ENCODE measurements at places on chromosomes 16 and 17.

GRCh38 chr16:14071576-14072271, 605 bp downstream of the MRTFB start:
- no peak for DNase-seq

GRCh38 chr17:32822996-32823395, 53.9 kb downstream of the MYO1D start:
- no peak for DNase-seq

DNA sequence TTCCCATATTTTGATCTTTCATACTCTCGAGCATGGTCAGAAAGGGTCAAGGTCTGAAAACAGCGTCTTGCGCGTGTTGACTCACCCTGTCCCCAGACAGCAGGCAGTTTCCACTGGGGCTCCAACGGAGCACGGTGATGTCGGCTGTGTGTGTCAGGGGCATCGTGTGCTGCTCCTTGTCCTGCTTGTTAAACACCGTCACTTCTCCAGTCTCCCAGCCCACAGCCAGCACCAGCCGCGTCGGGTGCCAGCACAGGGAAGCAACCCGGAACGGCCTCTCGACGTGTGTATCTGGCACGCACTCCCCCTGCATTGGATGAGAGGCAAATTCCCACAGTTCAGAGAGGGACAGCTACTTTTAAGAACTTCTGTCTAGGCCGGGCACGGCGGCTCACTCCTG, 9.6 kb downstream of the IFT140 start:
- DNase-seq, result no peak

DNA sequence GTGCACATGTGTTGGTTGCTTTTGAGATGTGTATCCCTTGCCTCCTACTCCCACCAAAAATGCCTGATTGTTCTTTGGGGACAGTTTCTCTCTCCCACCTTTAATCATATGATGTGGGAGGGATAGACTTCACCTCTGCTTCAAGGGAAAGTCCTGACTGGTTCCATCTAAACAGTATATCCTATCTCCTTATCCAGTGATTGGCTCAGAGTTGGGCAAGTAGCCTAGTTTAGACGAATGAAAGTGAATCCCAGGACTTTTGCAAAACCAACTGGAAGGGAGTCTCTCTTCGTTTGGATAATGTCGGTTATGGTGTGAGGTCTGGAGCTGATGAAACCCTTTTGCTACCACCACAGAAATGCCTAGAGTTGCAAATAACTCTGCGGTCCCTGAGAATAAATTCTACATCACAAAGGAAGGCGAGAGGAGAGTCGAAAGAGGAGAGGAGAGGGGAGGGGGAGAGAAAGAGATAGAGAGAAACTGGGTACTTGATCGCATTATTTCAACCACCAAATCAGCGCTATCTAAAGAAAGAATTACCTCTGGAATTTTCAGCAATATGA, 77.1 kb upstream of the SALL1 start:
- DNase-seq, result no peak

- DNase-seq, result no peak
These were observed 92.7 kb upstream of the CDH5 start for GRCh38 chr16:66273644-66274334.

DNA sequence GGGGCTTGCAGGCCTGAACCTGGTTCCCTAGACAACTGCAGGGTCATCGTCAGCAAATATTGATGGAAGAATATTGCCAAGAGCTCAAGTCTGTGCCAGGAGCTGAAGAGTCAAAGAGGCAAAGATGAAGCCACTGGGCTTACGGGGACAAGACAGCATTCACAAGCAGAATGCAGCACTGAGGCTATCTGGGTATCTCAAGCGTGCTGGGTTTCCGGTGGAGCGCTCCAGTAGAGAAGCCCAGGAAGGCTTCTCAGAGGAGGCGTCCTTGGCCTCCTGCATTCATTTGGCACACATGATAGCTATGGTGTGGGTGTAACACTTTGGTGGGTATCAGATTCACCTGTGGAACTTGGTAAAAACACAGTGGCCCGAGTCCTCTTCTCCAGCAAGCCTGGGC, 2.9 kb downstream of the FADS6 start:
- no peak for DNase-seq

GRCh38 chr17:77640916-77641605, 317.4 kb upstream of the TNRC6C start:
- DNase-seq, result no peak

GRCh38 chr16:63613701-63614100, 1508.2 kb downstream of the CDH11 start:
- no peak for DNase-seq

DNA sequence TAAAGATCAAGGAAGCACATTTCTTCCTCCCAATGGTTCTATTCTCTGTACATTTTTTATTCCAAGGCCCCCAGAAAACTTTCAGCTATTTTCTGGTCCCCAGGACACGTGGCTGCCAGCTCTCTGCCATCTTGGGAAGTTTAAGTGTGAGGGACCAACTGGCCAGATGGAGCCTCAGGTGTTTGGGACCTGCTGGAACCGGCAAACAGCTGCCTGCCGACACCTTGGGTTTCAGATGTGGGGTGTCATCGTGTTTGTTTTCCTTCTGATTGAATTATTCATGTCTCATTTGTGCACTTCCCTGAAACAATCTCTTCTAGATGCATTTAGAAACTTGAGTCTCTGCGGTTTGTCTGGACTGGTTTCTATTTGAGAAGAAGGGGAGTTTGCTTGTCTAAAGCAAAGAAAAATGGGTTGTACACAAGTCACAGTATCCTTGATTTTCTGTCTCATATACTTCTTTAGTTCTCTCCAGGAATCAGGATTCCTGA, 386.5 kb downstream of the SLC39A11 start:
- DNase-seq, result no peak

DNA sequence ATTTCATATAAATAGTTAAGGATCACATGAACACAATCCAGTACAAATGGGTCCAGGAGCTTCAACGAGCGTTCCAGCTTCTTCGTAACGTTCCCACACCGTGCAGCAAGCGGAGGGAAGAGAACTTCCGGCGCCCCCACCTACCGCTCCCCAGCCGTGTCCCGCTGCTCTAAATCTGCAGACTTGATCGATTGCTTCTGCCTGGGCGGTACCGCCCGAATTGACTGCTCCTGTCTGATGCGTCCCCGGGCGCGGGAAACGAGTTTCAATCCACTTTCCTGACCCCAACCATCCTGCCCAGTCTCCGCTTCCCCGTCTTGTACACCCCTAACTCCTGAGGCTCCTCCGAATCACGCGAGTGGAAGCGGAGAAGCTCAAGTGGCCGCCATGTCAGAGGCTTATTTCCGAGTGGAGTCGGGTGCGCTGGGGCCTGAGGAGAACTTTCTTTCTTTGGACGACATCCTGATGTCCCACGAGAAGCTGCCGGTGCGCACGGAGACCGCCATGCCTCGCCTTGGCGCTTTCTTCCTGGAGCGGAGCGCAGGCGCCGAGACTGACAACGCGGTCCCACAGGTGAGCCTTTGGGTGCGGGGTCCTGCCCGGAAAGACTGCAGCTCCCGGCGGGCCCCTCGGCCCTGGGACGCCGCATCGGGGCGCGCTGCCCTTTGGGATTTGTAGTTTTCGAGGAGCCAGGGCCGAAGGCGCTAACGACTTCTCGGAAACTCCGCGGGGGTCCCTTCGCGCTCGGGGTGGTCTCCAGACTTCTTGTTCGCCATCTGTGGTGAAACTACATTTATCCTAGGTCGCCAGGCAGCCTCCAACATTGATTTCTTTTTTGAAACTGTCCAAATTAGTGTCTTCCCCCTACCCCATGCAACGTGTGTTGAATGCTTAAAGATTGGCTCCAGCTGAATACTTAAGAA, at the start of gene GINS3:
Gene GINS3 (plus strand): TSS at position 257 of the 923 bp plus-strand sequence. CDS start 131 bp downstream, at position 388.
- peak; percentile 58 for DNase-seq

DNA sequence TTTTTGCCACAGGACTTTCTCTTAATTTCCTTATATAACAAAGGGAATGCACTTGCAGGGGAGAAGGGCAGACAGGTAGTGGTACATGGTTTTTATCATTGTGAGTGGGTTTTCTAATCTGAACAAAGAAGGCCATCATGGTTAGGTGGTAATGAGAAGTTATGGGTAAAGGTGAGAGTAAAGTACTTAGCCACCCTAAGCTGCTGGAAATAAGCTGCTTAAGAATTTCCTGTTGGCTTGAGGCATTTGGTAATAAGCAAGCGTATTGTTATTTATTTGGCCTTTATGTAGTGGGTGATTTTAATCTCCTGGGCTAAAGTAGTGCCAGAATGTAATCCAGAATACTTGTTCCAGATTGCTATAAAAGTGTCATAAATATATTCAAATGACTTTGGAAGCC, 27.1 kb downstream of the TAC4 start:
- DNase-seq, result no peak

DNA sequence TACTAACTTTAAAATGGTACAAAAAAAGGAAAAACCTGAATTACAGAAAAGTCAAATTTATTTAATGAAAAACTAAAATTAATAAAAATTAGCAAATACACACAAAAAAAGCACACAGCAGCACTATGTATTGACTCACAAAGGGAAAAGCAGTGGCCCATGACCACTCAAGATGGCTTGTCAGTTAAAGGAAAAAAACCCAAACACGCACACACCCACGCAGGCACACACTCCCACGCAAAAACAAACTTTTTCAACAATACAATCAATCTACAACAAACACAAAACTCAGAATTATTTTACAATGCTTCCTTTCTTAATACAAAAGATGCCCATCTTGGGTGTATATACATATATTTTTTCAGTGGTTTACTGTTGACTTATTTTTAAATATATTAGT, 24.2 kb downstream of the SIAH1 start:
- no peak for DNase-seq

- DNase-seq, result no peak
These were observed 10.9 kb downstream of the SLC9A5 start for GRCh38 chr16:67259705-67260104.

DNA sequence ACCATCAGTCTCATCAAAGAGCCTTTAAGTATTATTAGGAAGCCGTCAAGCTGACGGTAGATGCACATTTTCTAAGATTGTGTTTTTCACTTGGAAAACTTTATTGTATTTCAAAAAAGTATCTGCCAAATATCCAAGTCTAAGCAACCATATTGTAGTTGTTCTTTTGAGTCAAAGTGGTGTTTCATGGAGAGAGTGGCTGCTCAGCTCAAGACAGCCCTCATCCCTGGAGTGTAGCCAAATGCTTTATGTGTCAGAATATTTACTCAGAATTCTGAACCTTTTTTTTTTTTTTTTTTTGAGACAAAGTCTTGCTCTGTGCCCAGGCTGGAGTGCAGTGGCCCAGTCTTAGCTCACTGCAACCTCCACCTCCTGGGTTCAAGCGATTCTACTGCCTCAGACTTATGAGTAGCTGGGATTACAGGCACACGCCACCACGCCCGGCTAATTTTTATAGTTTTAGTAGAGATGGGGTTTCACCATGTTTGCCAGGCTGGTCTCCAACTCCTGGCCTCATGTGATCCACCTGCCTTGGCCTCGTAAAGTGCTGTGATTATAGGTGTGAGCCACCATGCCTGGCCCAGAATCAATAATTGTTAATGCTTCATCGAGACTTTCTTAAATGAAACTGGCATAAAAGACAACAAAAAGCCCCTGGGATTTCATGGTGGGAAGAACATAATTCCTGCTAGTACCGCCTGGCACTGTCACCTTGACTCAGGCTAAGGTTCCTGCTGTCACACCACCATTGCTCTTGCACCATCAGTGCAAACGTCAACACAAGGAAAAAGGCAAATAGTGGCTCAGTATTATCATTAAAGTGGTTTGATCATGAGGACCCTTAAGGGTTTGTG, 45.5 kb downstream of the PRKCA start:
- no peak for DNase-seq

- no peak for DNase-seq
These were observed 24.4 kb downstream of the ARHGAP17 start for GRCh38 chr16:24990803-24991202.

GRCh38 chr17:38575781-38576180, 30.0 kb downstream of the SRCIN1 start:
- DNase-seq, result no peak

GRCh38 chr16:6125483-6126259, 1028.1 kb upstream of the EEF2KMT start:
- DNase-seq, result no peak

DNA sequence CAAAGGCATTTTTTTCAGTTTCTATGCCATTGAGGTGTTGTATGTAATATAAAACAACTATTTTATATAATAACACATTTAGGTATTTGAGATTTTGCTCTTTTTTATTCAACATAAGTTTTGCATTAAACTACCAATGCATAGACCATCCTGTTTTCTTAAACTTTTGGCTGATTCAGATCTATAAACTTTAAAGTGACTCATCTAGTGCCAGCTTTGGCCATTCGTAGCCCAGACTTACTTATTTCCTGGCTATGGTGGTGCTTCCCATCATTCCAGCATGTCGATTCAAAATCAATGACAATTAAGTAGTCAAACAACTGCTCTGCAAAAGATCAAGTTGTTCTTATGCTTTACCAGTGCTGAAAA, 3.1 kb downstream of the ERI2 start:
- DNase-seq, result no peak

- DNase-seq, result no peak
These were observed 75.0 kb upstream of the LHX1 start for GRCh38 chr17:36862116-36862920.
